Natural killer cell (primary cell): ENCODE measurements at places on chromosomes 5 and 9.
A peak's percentile ranks its signal among the peaks of the same experiment; 100 is the strongest.

- DNase-seq, result no peak
These were observed 279.2 kb upstream of the ZNF462 start for GRCh38 chr9:106583751-106584150.

DNA sequence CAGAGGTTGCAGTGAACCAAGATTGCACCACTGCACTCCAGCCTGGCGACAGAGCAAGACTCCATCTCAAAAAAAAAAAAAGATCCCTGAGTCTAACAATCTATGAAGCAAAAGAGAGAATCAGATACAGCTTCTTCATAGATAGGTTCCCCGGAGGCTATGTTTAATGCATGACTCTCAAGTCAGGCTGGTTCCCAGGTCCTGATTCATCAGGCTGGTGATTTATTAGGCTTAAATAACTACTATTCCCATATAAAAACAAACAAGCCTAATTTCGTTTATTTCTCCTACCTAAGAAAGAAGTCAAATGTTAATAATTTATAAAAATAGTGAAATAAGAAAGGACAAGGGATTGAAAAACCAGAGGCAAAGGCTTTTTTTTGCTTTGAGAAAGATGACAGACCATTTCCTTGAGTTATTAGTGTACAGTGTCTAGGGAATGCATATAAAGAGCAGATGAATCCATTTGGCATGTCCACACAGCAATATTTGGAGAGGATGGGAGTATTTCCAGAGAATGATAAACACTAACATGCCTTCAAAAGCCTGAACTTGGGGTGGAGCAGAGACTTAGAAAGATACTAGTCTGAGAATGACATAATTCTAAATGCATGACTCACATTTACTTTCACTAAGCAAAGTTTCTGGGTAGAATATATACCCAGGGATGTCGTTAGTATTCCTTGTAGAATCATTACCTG, 115.3 kb downstream of the NREP start:
- no peak for DNase-seq

GRCh38 chr9:7154003-7154619, 396.3 kb downstream of the KDM4C start:
- no peak for DNase-seq

DNA sequence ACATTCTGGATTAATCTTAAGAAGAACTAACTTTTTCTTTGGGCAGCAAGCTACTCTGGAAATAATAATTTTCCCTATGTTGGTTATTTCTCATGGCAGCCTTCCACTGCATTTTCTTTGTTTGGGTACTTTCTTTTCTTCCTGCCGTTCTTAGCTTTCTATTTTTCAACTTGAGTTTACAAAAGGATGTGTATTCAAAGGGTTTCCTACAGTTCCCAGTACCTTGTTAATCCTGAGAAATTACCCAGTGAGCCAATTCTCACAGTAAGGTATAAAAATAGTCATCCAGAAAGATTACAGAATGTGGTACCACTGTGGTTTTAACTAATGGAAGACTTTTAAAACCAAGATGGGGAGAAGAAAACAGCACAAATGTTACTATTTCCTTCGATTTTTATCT, 20.2 kb downstream of the GPR21 start:
- DNase-seq, result no peak

DNA sequence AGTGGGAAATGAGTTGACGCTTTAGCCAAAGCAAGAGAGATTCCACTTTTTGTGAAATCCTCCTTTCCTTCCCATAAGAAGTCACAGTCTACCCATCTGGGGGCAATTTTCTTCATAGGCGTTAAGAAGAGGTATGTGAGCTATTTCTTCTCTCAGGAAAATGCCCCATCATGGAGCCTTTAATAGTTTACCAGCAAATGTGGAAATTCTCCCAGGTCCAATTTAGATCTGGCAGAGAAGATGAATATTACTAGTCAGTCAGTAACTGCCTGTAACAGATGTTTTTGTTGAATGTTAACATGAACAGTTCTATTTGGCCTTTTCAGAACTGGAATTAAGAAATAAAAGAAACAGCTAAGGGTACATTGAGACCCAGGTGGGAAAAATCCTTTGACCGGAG, 156.4 kb upstream of the RFX3 start:
- no peak for DNase-seq

DNA sequence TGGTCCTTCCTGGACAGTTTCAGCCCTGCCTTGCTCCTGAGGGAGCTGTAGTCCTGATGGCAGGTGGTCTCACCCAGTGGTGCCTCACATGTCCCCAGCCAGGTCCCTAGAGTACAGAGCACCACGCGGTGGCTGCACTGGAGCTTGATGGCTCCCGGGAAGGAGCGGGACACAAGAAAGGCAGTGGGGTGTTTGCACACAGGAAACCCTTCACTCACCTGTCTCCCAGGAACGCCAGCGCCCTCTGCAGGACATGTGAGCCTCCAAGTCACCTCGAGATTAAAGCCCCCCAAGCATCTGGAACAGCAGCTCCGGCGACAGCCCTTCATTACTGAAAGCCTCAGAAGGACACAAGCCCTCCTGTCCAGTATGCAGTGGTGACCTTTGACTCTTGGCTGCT, 19.9 kb upstream of the TMEM250 start:
- peak; percentile 64 for DNase-seq

DNA sequence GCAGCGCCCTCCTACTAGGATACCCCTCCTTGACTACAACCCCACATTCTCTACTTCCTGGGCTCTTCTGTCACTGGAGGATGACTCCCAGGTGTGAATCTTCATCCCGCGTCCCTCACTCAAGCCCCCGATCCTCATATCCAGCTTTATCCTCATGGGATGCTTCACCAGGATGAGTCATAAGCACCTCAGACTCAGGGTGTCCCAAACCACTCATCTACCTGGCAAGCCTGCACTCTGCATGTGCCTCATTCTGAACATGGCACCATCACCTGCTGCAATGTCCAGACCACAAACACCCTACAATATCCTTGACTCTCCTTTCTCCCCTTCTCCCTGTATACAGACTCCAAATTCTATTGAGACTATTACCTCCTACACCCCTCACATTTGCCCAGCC, 1.5 kb upstream of the TGFBI start:
- no peak for DNase-seq

- no peak for DNase-seq
These were observed 257.6 kb downstream of the SEMA5A start for GRCh38 chr5:9288234-9288633.

GRCh38 chr5:147711019-147711418, 71.5 kb downstream of the JAKMIP2 start:
- no peak for DNase-seq

GRCh38 chr9:16484744-16485143, 385.7 kb downstream of the BNC2 start:
- DNase-seq, result no peak

- no peak for DNase-seq
These were observed 149.7 kb downstream of the TRPM3 start for GRCh38 chr9:70971723-70972122.

GRCh38 chr5:149421834-149422233, 42.7 kb upstream of the IL17B start:
- no peak for DNase-seq

GRCh38 chr5:66904189-66904588, 292.4 kb downstream of the CD180 start:
- no peak for DNase-seq

GRCh38 chr9:80012557-80013330, 441.0 kb downstream of the TLE4 start:
- no peak for DNase-seq

- DNase-seq, result no peak
These were observed 204.5 kb downstream of the FBXL7 start for GRCh38 chr5:15704397-15704947.

DNA sequence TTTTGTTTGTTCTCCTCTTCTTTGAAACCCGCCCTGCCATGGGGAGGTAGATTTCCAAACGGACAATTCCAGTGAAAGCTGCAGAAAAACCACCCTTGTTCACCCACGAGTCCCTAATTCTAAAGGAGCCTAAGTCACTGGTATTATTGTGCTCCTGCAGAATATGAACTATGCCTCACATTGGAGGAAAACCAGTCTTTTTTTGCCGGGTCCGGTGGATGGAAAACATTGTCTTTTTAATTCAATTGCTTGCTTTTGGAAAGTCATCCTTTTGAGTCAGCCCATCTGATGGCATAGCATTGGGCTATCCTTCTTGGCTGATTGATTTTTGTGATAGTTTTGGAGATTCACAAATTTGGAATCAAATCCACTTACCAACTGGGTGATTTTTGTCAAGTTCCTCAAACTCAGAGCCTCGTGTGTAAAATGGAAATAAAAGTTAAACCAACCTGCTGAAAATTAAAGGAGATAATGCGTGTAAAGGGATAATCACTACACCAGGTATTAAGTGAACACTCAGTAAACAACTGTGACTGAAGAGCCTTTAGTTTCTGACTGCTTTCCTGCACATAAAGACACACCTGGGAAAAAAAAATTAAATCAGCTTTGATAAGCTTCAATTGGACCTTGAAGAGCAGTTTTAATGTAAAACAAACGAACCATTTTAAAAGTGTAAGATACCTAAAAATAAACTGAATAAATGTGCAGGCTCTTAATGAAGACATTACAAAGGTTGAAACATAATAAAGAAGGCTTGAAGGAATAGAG, 780 bp upstream of the CCNJL start:
- DNase-seq, result no peak

DNA sequence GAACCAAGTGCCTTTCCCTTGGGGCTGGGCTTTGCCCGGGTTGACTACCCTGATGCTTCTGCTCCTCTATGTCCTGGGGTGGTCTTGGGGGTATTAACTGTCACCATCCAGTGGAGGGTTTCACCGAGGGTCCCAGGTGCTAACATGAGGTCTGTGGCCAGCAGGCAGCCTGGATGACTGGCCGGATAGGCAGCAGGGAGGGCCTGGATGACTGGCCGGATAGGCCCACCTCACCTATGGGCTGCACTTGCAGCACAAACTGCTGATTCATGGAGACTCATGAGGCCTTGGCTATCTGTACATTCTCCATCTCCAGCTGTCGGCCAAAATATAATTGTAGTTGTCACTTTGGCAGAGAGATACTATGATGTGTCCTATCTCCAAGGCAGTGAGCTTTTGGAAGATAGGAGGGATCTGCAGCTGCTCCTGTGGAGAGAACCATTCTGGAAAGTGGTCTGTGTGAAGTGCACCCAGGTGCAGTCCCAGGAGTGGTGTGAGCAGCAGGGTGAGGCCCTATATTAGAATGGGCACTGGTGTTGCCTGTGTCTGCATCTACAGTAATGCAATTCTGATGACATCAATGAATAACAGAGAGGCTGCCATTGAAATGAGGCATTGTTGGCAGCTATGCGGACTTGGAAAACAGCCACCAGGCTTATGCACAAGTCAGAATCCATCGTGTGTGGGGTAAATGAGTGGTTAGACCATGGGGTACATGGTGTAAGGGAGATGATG, 26.3 kb upstream of the CDKN2AIPNL start:
- DNase-seq, result no peak
